Pericardium fibroblast (primary cell): ENCODE measurements at places on chromosomes 5 and 9. TPM values are rescaled to one million over a fixed set of nuclear protein-coding genes. Genes with fewer than 3 reads are reported as not detected.

POC5 gene
- 3.7 and 13.0 TPM in 2 replicates for total RNA-seq

PTAR1 gene
- total RNA-seq: 17.2 and 20.8 TPM in 2 replicates

PAEP gene
- total RNA-seq: 0.77 and 2.7 TPM in 2 replicates

LURAP1L gene
- total RNA-seq: 17.7 and 26.5 TPM in 2 replicates

SPATA31A3 gene
- total RNA-seq: not detected in 2 replicates

CETN3 gene
- total RNA-seq: 11.3 and 15.2 TPM in 2 replicates

PCDHB14 gene
- total RNA-seq: 0.70 TPM in 1 of 2 replicates, not detected in the other

PCDHGB3 gene
- total RNA-seq: 0.58 and 1.8 TPM in 2 replicates

ARSB gene
- total RNA-seq: 16.3 and 21.1 TPM in 2 replicates

GMCL2 gene
- not detected in 2 replicates for total RNA-seq

GFI1B gene
- not detected in 2 replicates for total RNA-seq

SPINK5 gene
- not detected in 2 replicates for total RNA-seq

FAM169A gene
- total RNA-seq: not detected in 2 replicates

BTNL3 gene
- total RNA-seq: not detected in 2 replicates

FAM153A gene
- 0.12 TPM in 1 of 2 replicates, not detected in the other for total RNA-seq

PPP3R2 gene
- total RNA-seq: not detected in 2 replicates

ANKRD34B gene
- total RNA-seq: not detected in 2 replicates

GABRB2 gene
- total RNA-seq: under 0.01 TPM in 1 of 2 replicates, not detected in the other

REEP2 gene
- 4.8 and 5.4 TPM in 2 replicates for total RNA-seq

PCDHA4 gene
- total RNA-seq: 0.23 TPM in 1 of 2 replicates, not detected in the other

DOCK2 gene
- total RNA-seq: 0.09 and 0.23 TPM in 2 replicates
